ENCODE measurements at places on chromosomes 2 and 18. TPM values are rescaled to one million over a fixed set of nuclear protein-coding genes. Genes with fewer than 3 reads are reported as not detected.

The MCFD2 gene
- total RNA-seq: 90.1 TPM

The CLK1 gene
- 126 TPM for total RNA-seq

DNA sequence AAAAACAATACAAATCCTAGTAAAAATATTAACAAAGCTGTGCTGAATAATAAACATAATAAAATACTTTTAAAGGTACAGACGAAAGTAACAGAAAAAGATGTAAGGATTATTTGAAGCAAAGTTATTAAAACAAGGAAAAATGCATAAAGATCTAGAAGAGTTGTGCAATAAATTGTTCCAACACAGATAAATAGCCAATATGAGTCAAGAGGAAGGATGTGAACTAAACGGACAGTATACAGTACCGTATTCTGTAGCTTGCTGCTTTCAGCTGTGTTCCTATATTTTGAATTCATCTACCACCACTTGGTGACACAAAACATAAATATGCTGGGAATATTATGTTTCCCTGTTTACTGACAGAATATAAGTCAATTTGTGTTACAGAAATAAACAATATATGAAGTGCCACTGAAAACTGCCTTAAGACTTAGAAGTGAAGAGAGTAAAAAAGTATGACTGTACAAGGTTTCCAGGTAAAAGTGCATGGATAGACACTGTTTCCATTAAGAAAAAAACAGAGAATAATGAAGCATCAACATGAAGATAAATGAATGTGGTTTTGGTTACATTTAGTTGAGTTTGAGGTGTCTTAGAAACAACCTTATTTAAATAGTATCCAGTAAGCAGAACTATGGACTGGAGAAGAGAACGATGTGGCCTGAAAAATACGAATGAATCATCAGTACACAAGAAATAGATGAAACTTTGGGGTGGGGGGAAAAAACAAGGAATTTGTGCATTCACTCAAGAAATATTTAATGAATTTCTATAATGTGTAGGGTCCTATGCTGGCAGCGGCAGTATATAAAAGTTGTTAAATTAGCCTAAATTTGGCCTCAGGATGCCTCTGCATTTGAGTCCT is 13.1 kb downstream of the PPP3R1 start:
- DNase-seq: no peak

DNA sequence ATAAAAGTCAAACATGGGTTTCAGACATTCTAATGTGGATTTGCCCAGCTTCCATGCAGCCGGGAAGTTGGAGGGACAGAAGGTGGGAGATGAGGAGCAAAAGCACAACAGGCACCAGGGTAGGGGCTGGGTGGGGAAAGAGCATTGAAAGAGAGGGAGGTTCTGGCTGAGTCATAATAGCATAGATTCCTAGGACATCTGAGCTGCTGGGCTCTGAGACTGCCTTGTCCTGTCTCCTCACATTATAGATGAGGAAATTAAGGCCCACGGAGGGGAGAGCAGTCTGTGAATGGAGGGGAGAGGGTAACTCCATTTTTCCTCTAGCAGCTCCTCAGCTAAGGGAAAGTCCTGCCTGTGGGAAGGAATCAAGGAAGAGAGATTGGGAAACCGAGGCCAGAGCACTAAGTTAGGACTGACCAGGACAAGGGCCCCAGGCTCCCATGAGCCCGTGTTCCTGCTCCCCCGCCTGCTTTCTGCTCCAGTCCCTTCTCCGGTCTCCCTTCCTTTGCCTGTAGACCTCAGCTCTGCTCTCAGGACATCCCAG is 26.2 kb downstream of the SH2D6 start:
- no peak for DNase-seq

GRCh38 chr2:237968048-237968862 is 1.4 kb downstream of the UBE2F start:
- no peak for DNase-seq

GRCh38 chr18:66461344-66461743 is 142.5 kb downstream of the CDH19 start:
- no peak for DNase-seq

- DNase-seq: no peak
Measured at GRCh38 chr2:72113847-72114692, 33.6 kb downstream of the CYP26B1 start.

The SLC1A4 gene
- 1.3 TPM for total RNA-seq

The GLI2 gene
- 9.4 TPM for total RNA-seq

DNA sequence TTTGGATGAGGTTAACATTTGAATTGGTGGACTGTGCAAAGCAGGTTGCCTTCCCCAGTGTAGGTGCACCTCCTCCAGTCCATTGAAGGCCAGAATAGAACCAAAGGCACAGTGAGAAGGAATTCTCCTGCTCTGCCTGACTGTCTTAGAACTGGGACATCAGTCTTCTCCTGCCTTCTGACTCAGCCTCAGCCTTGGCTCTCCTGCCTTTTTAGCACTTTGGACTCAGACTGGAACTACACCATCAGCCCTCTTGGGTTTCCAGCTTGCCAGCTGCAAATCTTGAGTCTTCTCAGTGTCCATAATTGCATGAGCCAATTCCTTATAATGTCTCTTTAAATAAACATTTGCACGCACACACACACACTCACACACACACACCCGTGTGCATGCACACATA is 8.0 kb upstream of the TMEM177 start:
- no peak for DNase-seq

Measured in neural progenitor cell (in vitro differentiated cells).